ENCODE measurements at places on chromosomes 1 and 21.

- no peak for DNase-seq
Measured at GRCh38 chr1:7912145-7912544, 28.5 kb downstream of the TNFRSF9 start.

GRCh38 chr1:65564493-65564892 is 144.0 kb downstream of the LEPR start:
- DNase-seq: no peak

DNA sequence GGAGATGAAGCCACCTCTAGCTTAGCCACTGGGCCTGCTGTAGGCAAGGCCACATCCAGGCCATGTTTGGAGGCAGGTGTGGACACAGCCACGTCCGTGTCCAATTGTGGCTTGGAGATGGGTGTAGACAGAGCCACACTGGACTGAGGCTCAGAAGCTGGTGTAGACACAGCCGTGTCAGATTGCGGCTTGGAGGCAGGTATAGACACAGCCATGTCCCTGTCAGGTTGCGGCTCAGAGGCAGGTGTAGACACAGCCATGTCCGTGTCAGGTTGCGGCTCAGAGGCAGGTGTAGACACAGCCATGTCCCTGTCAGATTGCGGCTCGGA is 2.2 kb downstream of the PERM1 start:
- no peak for DNase-seq

- no peak for DNase-seq
Measured at GRCh38 chr21:40255518-40256444, 388.5 kb downstream of the PCP4 start.

DNA sequence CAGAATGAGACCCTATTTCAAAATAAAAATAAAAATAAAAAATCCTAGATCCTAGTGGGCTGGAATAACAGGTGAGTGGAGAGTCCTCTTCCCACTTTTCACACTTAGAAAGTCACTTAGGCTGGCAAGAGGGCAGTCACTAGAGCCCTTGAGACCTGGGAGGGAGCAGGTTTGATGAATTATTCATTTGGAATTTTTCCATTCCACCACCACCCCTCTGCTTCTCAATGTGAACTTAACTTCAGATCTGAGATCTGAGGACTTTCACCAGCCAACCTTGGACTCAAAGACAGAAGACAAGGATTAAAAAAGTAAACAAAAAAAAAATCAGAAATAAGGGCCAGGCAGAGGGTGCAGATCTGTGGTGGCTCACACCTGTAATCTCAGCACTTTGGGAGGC is 16.5 kb downstream of the AKR7A3 start:
- no peak for DNase-seq

DNA sequence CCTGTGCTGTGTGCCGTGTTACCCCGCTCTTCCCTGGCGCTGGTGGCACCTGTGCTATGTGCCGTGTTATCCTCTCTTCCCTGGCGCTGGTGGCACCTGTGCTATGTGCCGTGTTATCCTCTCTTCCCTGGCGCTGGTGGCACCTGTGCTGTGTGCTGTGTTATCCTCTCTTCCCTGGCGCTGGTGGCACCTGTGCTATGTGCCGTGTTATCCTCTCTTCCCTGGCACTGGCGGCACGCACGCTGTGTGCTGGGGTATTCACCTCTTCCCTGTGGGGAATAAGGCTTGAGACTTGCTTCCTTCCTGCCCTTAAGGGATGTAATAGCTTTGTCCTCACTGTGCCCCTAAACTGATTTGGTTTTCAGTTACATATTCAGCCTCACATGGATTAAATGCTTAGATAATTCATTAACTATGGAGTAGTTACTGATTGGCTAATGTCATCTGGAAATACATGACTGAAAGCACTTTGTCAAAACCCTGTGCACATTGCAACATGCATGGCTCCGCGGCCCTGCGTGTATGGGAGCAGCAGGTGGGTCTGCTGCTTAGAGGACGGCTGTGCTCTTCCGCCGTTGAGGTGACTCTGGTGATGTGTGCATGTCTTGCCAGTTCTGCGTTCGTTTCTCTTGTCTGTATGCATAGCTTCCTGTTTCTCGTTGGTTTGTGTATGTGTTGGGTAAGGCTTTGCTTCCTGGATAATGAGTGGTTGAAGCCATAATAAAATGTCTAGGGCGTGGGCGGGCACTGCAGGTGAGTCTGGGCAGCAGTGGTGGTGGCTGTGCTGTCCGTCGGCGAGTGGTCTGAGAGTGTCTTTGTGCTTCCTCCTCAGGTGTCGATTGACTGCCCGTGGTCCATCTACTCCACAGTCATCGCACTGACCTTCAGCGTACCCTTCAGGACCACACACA is 17.9 kb upstream of the PWP2 start:
- DNase-seq: peak; percentile 18

- no peak for DNase-seq
Measured at GRCh38 chr1:117268535-117269455, 58.1 kb upstream of the VTCN1 start.

GRCh38 chr1:42723511-42723910 is 16.5 kb downstream of the CLDN19 start:
- DNase-seq: no peak

DNA sequence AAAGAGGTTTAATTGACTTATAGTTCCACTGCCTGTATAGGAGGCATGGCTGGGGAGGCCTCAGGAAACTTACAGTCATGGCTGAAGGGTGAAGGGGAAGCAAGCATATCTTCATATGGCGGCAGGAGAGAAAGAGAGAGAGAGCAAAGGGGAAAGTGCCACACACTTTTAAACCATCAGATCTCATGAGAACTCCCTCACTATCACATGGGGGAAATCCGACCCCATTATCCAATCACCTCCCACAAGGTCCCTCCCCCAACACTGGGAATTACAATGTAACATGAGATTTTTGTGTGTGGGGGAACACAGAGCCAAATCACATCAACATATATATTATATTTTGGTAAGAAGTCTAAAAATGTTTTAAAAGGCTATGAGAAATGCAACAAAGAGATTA is 27.2 kb downstream of the FABP3 start:
- no peak for DNase-seq

DNA sequence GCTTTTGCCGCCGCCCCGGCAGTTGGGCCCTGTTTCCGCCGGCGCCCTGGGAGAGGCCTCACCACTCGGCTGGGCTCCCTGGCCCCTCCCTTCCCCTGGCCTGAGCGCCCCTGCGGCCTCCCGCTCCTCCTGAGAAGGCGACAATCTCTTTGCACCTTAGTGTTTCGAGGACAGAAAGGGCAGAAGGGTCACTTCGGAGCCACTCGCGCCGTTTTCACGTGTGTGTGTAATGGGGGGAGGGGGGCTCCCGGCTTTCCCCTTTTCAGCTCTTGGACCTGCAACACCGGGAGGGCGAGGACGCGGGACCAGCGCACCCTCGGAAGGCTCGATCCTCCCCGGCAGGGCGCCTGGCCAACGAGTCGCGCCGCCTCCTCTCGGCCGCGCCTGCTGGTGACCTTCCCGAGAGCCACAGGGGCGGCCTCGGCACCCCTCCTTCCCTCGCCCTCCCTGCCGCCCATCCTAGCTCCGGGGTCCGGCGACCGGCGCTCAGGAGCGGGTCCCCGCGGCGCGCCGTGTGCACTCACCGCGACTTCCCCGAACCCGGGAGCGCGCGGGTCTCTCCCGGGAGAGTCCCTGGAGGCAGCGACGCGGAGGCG is 432 bp upstream of the SIM2 start:
- DNase-seq: no peak

- no peak for DNase-seq
Measured at GRCh38 chr1:58104960-58105359, 441.6 kb downstream of the OMA1 start.

DNA sequence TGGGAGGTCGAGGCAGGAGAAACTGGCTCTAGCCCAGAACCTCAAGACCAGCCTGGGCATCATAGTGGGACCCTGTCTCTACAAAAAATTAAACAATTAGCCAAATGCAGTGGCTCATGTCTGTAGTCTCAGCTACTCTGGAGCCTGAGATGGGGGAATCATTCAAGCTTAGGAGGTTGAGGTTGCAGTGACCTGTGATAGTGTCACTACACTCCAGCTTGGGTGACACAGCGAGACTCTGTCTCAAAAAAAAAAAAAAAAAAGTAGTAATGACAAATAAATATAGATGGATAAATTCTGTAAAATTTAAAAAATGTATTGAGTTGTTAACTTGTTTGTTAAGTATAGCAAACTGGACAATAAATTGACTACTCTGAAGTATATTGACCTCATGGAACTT is 5.9 kb upstream of the CDC14A start:
- no peak for DNase-seq

GRCh38 chr1:15656464-15656863 is 27.7 kb upstream of the PLEKHM2 start:
- DNase-seq: no peak

DNA sequence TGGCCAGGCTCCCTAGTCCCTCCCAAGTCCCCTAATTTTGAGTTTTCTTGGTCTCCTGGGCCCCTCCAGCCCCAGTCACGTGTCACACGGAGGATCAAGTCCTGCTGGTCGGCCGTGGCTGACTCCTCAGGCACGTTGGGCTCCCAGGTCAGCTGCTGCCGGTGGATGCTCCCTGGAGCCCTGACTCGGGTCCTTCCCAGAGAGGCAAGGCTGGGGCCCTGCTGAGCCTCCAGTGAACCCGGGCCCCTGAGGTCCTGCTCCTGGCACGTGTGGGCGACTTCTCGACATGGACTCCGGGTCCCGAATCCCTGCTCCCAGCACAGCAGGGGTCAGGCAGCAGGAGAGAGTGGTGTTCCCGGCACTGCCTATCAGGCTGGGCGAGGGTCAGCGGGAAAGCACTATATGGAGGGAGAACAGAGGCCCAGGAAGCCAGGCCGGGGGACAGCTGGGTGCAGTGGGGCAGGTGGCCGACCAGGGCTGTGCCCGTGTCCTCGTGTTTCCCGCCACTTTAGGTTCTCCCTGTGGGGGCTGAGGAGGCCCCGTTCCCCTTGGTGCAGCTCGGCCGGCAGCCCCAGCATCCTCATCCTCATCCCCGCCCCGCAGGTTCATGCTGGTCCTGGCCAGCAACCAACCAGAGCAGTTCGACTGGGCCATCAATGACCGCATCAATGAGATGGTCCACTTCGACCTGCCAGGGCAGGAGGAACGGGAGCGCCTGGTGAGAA is 13.2 kb downstream of the TMEM240 start:
- no peak for DNase-seq

- no peak for DNase-seq
Measured at GRCh38 chr1:50973255-50973654, 3.2 kb downstream of the CDKN2C start.

DNA sequence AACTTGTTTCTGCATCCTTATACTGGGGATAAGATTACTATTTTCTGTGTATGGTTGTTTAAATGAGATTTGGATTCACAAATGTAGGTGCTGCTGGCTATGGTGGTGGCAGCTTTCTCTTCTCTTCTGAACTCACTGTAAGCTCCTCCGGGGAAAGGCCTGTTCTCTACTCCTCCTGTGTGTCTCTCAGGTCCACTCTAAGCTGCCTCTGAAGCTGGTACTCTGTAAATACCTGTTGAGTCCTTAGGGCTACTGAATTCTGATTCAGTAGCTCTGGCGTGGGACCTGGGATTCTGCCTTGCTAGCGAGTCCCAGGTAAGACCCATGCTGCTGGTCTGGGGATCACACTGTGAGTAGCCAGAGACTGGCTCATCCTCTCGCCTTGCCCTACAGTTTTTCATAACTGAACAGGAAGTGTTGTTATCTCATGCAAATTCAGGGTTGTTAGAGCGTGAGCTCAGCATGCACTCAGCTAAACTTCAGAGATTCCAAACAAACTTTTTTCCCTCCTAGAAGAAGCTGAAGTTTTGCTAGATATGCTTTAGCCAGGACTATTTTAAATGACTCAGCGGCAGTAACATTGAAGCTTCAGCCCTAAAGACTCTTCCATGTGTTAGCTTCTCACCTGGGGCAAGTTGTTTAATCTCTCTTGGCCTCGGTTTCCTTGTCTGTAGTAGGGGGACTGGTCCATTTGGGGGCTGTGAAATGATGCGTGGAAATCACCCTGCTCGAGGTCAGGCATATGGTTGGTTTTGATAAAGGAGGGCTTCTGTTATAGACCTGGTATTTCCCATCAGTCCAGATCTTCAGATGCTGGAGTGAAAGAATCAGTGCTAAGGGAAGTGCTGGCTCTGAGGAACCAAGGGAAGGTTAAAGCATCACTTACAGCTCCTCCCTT is 271.5 kb upstream of the TMEM51 start:
- DNase-seq: no peak

DNA sequence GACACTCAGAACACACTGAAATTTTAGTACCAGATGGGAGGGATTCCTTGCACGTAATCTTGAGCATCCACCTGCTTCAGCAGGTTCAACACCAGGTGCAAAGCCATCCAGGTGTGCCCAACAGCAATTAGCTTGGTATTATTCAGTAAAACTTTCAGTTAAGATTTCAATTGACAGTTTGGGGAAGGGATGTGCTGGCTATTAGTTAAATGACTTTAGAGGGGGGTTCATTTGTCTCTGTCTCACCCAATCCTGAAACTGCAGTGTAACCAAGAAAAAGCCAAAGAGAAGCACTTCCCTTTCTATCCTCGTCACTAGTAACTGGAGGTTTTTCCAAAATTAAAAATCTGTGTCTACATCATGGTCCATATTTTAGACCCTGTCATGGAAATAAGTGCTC is 90.9 kb downstream of the PIK3R3 start:
- no peak for DNase-seq

DNA sequence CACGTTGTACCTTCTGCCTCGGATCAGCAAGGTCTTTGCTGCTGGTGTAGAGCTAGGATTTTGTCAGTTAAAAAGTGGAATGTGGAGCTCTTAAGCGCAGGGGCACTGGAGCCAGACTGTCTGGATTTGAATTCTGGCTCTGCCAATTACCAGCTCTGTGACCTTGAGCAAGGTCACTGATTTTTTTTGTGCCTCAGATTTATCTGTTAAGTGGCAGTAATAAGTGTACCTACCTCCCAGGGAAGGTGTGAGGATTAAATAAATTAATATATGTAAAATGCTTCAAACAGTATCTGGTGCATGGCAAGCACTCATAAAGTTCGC is 40.3 kb downstream of the UBE2U start:
- DNase-seq: no peak

- no peak for DNase-seq
Measured at GRCh38 chr1:30310966-30311742, 412.2 kb downstream of the MATN1 start.

GRCh38 chr21:39696618-39697017 is 48.4 kb upstream of the IGSF5 start:
- DNase-seq: no peak

GRCh38 chr1:12709696-12710095 is 6.2 kb upstream of the AADACL3 start:
- no peak for DNase-seq

DNA sequence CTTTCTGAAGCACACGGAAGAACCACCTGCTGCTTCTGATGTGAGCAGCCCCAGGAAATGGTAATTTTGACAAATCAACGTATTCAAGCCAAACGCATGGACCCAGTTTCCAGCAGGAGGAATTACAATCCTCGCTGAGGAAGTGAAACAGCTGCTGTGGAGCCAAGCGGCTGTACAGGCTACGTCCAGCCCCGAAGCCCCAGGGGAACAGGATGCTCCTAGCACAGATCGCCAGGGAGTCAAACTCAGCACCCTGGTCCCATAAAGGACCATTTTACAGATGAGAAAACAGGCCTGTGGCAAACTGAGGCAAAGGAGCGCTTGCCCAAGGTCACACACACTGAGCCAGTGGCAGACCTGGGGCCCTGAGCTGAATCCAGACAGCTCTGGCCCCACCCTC is 108.0 kb downstream of the PTPRU start:
- DNase-seq: no peak

- no peak for DNase-seq
Measured at GRCh38 chr21:16308269-16308668, 578.5 kb downstream of the USP25 start.

- no peak for DNase-seq
Measured at GRCh38 chr1:10773851-10774614, 22.4 kb downstream of the CASZ1 start.

All from heart left ventricle (tissue), 16 donors.